AG08396 (cell line): ENCODE measurements at places on chromosomes 3 and 15.

- no peak for DNase-seq
These were observed 31.7 kb upstream of the FRMD4B start for GRCh38 chr3:69417541-69418078.

GRCh38 chr15:28954466-28955159, 68.8 kb downstream of the APBA2 start:
- DNase-seq: no peak

DNA sequence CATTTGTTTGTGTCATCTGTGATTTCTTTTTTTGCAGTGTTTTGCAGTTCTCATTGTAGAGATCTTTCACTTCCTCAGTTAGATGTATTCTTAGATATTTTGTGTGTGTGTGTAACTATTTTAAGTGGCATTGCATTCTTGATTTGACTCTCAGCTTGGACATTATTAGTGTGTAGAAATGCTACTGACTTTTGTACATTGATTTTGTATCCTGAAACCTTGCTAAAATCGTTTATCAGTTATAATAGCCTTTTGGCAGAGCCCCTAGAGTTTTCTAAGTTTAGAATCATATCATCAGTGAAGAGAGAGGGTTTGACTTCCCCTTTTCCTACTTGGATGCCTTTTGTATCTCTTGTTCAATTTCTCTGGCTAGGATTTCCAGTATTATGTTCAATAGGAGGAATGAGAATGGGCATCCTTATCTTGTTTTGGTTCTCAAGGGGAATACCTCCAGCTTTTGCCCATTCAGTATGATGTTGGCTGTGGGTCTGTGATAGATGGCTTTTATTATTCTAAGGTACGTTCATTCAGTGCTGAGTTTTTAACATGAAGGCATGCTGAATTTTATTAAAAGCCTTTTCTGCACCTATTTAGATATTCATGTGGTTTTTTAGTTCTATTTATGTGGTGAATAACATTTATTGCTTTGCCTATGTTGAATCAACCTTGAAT, 211.7 kb downstream of the MBNL1 start:
- no peak for DNase-seq

DNA sequence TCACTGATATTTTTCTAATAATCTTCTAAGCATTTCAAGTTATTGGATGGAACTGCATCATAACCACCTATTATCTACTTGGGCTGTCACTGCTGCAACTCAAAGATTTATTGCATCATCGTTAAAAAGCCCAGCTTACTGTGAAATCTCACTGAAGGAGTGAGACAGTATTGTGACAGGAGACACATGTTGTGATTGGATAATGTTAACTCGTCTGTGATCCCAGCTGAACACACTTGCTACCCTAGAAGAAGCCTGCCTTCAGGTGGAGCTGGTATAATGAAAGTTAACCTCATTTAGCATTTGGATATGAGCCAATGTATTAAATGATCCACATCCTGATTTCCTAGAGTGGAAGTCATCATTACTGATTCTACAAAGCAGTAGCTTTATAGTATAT, 138.1 kb downstream of the MAP2K5 start:
- no peak for DNase-seq
